Left forelimb (tissue), 1 donor: ENCODE measurements at places on chromosomes 3 and 15.

- DNase-seq = no peak
These were observed 288.2 kb downstream of the BCHE start for GRCh38 chr3:165549037-165549436.

GRCh38 chr3:42876401-42876800 lies 722 bp upstream of the CYP8B1 start:
- DNase-seq = no peak

- DNase-seq = no peak
These were observed 5.5 kb upstream of the COLQ start for GRCh38 chr3:15527031-15527459.

DNA sequence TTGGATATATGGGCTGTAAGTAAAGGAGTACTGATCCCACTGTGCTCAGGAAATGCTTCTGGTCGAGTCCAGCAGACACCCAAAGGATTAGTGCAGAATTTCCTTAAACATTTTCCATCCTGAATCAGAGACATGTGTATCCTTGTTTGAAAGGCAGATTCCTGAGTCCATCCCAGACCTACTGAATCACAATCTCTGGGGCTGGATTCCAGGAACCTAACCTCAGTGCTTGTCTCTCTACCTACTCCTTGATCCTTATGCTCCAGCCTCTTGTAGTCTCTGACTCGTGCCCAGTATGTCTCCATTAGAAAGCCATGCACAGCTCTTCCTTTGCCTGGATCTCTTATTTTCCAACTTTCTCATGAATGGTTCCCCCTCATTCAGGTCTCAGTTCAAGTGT lies 585.8 kb downstream of the NLGN1 start:
- DNase-seq = no peak

DNA sequence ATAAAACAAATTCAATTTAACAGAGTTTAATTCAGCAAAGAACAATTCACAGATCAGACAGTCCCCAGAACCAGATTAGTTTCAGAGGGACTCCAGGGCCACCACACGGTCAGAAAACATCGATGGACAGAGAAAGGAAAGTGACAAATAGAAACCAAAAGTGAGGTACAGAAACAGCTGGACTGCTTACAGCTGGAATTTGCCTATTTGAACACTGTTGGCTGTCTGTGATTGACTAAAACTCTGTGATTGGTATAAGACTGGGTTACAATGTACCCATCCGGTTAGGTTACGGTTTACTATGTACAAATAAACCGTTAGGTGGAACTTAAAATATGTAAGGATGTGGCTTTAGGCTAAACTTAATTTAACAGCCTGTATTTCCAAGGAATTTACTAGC lies 30.3 kb downstream of the MOBP start:
- no peak for DNase-seq

DNA sequence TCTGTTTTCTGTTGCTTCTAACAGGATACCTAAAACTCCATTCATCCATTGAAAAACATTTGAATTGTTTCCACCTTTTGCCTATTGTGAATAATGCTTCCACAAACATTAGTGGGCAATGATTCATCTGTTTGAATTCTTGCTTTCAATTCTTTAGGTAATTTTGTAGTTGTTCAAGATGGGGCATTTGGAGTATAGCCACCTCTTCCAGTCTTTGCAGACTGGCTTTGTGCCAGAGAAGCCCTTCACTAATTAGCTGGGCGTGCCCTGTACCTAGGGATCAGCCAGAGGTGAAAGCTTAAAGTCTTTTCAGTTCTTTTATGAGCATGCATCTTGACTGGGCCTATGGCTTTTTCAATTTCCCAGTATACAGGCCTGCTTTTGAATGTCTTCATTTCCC lies 10.9 kb downstream of the RTP1 start:
- no peak for DNase-seq

DNA sequence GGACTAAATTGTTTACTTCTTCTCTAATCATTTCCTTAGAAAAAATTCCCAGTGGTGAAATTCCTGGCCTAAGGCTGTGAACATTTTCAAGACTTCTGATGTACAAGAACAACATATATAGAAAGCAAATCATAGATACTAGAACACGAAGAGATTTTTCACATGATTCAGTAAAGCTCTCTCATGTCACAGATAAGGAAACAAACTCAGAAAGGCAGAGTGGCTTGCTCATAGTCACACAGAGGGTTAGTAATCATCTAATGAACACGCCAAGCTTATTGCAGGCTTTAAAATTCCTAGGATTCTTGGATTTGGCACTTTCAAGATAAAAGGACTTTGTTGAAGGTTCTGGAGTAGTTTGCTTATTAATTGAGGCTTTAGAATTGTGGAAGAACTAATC lies 26.2 kb downstream of the CRTAP start:
- DNase-seq = no peak
